SK-N-SH (cell line): ENCODE measurements at places on chromosomes 2 and 18. TPM values are rescaled to one million over a fixed set of nuclear protein-coding genes. Genes with fewer than 3 reads are reported as not detected.

- no peak for DNase-seq
These were observed 21.1 kb upstream of the DYTN start for GRCh38 chr2:206739271-206739670.

GRCh38 chr18:23405636-23406035 is 47.5 kb upstream of the RIOK3 start:
- no peak for DNase-seq

GRCh38 chr18:6807515-6808257 is 78.2 kb downstream of the ARHGAP28 start:
- DNase-seq: peak; percentile 19

DNA sequence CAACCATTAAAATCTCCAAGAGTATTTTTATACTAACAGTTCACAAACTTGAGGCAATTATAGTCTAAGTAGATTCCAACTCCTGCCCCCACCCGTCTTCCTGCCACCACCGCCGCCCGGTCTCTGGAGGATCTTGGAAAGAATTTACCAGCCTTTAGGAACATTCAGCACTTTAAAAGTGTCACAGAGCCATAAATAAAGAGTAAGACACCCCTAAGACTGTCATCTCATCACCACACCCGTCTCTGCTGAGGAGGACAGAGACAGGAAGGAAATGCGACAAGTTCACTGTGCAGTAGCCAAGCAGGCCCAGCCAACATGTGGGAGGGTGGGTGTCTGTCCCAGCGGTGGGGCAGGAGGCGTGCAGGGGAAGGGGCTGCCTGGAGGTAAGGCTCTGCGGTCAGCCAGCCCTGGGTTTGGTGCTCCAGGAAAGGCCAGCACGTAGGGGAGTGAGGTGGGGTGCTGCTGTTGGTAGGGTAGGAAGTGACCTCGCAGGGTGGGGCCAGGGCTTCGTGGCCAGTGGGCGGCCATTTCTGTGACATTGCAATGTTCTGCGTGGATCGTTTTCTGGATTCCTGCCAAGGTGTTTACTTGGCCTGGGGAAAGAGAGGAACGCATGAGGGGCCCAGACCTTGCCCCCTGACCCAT is 111.6 kb downstream of the FAM210A start:
- no peak for DNase-seq

GRCh38 chr2:64260817-64261216 is 116.6 kb upstream of the PELI1 start:
- DNase-seq: no peak

- no peak for DNase-seq
These were observed 51.0 kb downstream of the PKDCC start for GRCh38 chr2:42098571-42099437.

DNA sequence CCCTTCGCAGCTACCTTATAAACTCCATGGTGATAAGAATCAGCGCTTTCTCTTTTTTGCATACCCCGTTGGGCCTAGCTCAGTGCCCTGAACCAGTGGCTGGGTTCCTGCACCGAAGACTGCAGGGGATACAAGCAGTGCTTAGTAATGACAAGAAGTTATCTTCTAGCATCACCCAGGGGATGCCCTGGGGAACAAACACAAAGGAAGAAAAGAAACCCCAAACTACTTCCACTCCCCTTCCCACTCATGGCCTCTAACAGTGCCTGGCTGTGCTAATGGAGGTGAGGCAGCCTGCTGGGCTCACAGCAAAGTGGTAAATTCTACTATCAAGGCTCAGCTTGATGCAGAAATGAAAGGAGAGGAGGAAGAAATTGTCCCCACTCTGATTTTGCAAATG is 314.7 kb downstream of the TXNL1 start:
- DNase-seq: no peak

DNA sequence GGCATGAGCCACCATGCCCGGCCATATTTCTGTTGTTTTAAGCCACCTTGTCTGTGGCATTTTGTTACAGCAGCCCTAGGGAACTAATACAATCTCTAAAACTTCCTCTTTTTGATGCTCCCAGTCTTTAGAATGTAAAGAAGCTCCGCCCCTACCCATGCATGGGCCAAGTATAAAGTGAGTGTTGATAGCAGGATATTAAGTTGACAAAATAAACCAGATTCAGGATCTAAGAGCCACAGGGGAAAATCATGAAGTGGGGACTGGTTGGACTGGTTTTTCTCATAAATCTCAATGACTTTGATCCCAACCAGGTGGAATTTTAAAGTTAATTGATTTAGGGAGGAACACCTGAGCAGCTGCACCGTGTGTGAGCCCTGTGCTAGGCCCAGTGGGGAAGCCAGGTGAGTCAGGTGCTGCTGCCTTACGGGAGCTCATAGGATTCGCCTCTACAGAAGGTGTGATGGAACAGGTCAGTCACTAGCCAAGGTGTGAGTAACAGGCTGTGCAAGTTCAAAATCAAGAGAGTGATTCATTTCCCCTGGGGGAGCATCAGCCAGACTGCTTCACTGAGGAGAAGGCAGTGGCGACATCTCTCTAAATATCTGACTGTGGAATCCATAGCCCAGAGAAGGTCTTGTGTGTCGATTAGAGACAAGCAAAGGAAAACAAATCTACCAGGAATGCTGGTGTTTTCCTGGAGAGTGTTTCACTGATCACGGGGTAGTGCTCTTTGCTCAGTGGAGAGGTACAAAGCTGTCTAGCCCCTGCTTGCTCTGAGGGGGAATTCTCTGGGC is 63.0 kb upstream of the MSH2 start:
- DNase-seq: no peak

- DNase-seq: no peak
These were observed 107.7 kb downstream of the ICA1L start for GRCh38 chr2:202763916-202764315.

DNA sequence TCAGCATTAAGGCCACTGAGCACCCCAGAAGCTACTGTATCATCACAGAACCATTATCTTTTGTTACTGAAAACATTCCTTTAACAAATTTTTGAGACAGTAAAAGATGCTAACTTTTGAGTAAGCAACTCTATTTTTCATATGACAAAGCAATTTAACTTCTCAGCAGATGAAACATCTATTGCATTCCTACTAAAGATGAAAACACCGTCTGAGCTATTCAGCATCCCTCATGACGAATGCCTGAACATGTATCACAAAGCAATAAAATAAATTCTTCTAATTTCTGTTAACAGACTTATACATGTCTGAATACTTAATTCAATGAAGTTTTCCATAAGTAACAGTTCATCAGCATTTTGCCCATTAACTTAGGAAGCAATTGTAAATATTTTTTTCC is 23.9 kb downstream of the CHN1 start:
- DNase-seq: no peak

DNA sequence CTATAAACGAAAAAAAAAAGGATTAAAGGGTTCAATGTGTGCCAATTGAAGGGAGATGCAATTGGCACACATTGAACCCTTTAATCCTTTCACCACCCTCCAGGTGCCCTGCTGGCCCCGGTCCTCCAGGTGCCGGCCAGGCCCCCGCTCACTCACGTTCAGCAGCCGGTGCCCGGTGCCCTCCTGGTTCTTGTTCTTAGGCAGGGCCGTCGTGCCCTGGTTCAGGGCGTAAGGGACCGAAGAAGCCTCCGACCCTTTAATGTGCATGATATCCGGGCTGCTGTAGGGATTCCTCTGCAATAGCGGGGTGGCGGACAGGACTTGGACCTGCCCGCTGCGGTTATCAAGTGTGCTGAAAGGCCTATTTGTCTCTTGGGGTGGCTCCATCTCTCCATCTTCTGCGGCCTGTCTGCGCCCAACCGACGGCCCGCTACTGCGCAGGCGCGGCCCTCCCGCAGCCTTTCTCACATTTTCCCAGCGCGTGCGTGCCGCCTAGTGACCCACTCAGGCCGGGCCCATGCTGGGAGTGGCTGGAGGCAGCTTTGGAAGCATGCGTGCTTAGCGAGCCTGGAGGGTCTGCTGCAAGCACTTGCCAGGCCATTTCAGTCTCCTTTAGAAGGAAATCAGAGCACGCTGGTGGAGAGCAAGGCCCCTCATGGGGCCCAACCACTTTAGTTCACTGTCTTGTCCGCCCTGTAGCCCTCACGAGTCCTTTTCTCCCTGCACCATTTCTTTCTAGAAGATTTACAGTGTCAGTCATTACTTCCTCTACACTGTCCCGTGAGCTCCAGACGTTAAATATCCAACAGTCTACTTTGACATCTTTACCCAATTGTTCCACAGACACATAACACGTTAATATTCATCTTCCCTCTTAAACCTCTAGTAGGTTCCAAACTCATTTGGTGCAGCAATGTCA is 24.3 kb downstream of the TMEM237 start:
- DNase-seq: peak; percentile 48

The REG1B gene
- not detected in 2 replicates for polyA plus RNA-seq

The KCNJ13 gene
- polyA plus RNA-seq: not detected in 2 replicates

The CNTNAP5 gene
- polyA plus RNA-seq: 0.02 and 0.08 TPM in 2 replicates

The SLC9A2 gene
- not detected in 2 replicates for polyA plus RNA-seq

The NDUFV2 gene
- 99.1 and 101 TPM in 2 replicates for polyA plus RNA-seq

The TEKT4 gene
- not detected in 2 replicates for polyA plus RNA-seq

The TRIM43 gene
- 0.23 and 0.39 TPM in 2 replicates for polyA plus RNA-seq

The CROCC2 gene
- not detected in 2 replicates for polyA plus RNA-seq

The GRHL1 gene
- 1.0 and 1.6 TPM in 2 replicates for polyA plus RNA-seq
